Activated CD8-positive, alpha-beta memory T cell treated with anti-CD3 and anti-CD28 coated beads for 4 hours (primary cell): ENCODE measurements at places on chromosomes 12 and 14.

DNA sequence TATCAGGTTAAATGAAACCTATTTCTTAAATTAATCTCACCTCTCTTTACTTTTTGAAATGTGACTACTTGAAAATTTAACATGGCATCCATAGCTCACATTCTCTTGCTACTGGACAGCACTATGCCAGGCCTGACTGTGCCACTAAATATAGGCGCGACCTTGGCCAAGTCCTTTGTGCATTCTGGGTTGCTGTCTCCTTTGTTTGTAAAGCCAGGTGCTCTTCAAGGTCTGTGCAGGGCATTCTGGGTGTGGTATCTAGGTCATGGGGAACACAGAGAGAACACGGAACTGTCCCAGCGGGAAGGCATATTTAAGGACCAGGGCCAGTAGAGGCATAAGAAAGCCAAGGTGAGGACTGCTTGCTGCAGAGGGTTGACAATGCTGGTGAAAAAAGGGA, 121.2 kb downstream of the ZNF664 start:
- no peak for DNase-seq

GRCh38 chr12:117402363-117402762, 40.9 kb upstream of the NOS1 start:
- no peak for DNase-seq

DNA sequence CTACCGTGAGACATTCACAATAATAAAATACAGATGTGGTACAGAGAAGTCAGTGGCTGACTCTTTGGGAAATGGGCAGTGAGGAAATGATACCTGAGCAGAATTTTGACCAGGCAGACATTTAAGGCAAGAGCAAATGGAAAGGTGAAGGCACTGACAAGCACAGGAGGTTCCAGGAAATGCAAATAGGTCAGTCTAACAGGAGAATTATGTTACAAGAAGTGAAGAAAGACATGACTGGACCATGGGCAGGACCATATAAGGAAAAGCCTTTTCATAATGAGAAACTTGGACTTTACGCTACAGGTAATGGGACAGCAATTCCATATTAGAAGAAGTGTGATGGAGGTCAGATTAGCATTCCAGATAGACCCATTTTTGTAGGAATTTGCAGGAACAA, 338.9 kb downstream of the PDZRN4 start:
- DNase-seq = no peak

GRCh38 chr12:69338120-69338859, 9.9 kb upstream of the LYZ start:
- DNase-seq = no peak

DNA sequence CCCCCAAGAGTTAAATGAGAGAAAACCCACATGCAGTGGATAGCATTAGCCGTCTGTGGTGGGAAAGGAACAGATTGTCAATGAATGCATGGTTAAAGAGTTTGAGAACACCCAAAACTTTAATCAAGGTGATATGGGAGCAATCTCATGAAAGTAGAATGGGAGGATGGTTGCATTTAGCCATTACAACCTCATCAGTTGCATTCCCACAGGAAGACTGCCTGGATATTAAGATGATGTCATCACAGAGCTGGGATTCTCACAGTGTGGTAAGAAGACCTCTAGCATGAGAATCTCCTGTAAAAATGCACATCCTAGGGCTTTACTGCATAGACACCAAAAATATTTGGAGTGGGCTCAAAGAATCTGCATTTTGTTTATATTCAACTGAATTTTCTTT, 284.9 kb downstream of the RGS6 start:
- DNase-seq = no peak

DNA sequence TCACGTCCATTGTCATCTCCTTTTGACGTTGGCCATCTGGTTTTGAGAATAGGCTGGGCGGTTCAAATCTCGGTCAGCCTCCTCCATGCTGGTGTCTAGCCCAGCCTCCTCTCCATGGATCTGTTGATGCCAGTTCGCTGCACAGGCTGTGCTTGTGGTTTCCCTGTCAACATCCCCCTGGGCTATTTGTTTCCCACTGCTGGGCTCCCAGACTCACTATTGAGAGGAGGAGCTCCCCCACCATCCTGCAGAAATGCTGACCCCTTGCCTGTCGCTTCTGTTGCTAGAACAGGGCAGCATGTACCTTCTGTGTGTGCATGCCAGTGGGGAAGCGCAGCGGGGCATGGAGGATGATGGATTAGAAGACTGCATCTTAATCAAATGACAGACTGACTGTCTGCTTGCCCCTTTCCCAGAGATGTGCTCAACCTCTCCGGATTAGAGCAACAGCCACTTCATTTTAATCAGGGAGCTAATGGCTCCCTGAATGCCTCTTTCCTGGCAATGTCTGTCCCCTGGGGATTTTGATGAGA, 170.5 kb downstream of the TSPAN9 start:
- no peak for DNase-seq

GRCh38 chr12:123951467-123951866, 21.2 kb downstream of the CCDC92 start:
- DNase-seq = no peak

GRCh38 chr12:27523305-27523641, 733 bp upstream of the PPFIBP1 start:
- DNase-seq = no peak

GRCh38 chr12:115934877-115935276, 342.6 kb downstream of the MED13L start:
- no peak for DNase-seq

- no peak for DNase-seq
Observed at GRCh38 chr12:69466867-69467266, 3.3 kb upstream of the FRS2 start.

DNA sequence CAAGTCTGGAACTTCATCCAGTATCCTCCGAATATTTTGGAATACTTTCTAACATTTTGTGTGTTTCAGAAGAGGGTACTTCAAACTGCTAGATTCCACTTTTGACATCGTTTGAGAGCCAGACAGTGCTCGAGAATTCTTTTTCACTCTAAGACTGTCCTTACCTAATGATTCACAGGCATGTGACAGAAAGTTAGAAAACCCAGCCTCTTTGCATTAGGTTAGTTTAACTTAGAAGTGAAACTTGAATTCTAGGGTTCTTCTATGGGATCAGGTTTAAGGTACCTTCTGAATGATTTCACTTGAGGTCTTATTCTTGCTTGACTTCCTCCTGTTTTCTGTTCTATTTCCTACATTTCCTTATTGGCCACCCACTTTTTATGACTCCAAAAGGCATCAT, 431.8 kb downstream of the SLC6A15 start:
- DNase-seq = no peak

DNA sequence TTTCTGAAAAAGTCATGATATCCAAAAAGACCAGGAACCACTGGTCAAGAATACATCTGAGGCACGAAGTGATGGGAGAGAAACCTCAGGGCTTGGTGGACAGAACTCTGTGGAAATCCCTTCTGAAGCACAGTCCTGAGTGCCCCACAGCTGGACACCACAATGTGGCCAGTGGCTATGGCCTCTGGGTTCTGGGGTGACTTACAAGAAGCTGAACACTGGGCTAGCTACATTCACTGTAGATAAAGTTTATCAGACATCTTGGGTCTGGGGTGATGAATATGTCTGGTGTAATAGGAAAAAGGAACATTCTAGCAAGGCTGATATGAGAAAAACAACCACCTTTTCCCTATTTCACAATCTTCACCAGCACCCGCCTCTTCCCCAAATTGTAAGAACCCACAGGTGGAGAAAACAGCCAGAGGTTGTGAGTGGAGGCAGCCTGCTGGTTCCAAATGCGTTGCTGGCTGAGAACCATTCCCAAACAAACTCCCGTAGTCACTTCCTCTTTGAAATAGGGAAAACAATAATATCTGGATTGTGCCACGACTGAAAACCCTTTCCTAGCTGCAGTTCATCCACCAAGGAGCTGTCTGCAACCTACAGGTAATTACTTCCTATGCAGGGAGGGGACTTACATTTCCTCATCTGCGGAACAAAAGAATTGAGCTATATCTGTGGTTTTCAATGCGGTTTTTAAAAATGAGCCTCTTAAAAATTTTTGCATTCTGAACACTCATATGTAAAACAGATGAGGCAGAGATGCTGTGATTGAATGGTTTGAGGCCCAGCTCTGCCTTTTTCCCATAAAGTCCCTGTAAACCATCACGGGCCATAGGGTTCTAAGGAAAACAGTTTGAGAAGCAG, 193.6 kb downstream of the SLC41A2 start:
- no peak for DNase-seq

- DNase-seq = no peak
Observed at GRCh38 chr12:25248732-25249131, 2.0 kb downstream of the KRAS start.

DNA sequence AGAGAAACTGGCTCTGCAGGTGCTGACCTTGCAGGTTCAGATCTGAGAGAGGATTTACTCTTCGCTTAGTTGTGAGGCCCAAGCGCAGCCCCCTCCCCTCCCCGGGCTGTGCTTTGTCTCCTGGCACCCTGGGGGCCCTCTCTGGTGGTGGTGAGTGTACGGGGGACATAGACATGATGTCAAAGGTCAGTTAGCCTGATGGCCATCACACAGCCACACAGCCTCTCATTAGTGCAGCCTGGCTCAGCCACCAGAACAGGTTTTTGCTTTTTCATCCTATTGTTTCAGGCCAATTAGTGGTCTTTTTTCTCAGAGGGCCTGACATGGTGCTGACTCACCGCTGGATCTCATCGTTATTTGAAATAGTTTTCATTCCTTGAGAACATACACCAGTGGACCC, 437.9 kb downstream of the AACS start:
- DNase-seq = no peak

GRCh38 chr12:52461693-52462092, 9.7 kb upstream of the KRT6B start:
- DNase-seq = no peak

- DNase-seq = no peak
Observed at GRCh38 chr12:117158096-117158495, 32.2 kb downstream of the FBXO21 start.

DNA sequence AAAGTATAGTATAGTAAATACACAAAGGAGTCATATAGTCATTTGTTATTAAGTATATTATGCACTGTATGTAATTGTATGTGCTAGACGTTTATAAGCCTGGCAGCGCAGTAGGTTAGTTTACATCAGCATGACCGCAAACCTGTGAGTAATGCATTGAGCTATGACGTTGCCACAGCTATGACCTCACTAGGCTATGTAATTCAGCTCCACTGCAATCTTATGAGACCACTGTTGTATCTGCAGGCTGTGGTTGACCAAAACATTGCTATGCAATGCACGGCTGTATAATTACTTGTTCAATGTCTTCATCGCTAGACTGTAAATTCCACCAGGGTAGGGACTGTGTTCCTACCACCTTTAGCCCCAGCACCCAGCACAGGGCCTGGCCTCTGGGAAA, 53.2 kb upstream of the VASH1 start:
- DNase-seq = no peak

DNA sequence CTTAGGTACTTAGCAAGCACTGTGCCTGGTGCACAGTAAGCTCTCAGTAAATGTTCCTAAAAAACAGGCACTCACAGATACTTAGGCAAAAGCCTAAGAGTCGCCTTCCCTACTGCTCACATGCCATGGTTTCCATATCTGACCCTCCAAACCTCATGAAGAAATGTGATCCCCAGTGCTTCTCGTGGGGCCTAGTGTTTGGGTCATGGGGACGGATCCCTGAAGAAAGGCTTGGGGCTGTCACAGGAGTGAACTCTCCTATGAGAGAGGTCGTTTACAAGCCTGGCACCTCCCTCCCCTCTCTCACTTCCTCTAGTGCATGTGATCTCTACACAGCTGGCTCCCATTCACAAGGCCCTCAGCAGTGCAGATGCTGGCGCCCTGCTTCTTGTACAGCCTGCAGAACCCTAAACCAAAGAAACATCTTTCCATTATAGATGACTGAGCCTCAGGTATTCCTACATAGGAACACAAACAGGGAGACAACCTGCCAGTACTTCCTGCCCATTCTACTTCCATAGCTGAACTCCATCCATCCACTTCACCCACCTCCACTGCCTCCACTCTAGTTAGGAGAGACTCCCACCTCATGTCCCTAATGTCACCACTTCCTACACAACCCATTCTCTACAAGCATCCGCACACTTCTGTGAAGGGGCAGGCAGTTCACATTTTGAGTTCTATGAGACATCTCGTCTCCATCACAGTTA, 2.9 kb downstream of the SLC15A4 start:
- DNase-seq = no peak

- no peak for DNase-seq
Observed at GRCh38 chr12:122927756-122928403, 32.0 kb upstream of the VPS37B start.

GRCh38 chr14:89351221-89351515, 65.9 kb downstream of the FOXN3 start:
- DNase-seq = no peak

- no peak for DNase-seq
Observed at GRCh38 chr12:21305661-21306060, 29.1 kb downstream of the SLCO1A2 start.

- no peak for DNase-seq
Observed at GRCh38 chr14:94101748-94102147, 8.8 kb upstream of the IFI27 start.

DNA sequence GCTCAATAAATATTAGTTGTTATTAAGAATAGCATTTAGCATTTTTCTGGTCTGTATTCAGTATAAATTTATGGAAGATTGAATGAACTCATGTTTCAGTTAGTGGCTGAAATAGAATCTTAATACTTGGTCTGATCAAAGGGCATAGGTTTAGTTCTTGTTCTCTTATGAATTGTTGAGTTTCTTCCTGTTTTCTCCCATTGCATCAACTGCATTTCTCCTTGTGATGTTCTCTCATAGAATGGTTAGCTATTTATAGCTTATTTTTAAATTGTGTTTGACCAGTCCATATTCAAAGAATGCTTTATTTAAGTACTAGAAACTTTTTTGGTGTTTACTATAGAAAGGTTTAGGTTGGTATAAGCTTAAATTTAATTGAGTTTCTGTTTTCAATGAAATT, 29.8 kb downstream of the APAF1 start:
- no peak for DNase-seq
